ENCODE measurements at places on chromosomes 6 and 20. TPM values are rescaled to one million over a fixed set of nuclear protein-coding genes. Genes with fewer than 3 reads are reported as not detected.

Gene CTAGE9
- total RNA-seq, result not detected

Gene SIRPB2
- not detected for total RNA-seq

Gene SLC52A3
- not detected for total RNA-seq

Gene MYLIP
- 12.8 TPM for total RNA-seq

Gene MYCT1
- total RNA-seq, result under 0.01 TPM

Gene SLC17A4
- not detected for total RNA-seq

Gene SIRPG
- not detected for total RNA-seq

Gene PDE7B
- total RNA-seq, result 58.1 TPM

Gene MCUR1
- total RNA-seq, result 6.7 TPM

Gene INSM1
- total RNA-seq, result not detected

Gene WFDC5
- total RNA-seq, result not detected

Gene PPP1R14C
- total RNA-seq, result 0.65 TPM

Gene MEP1A
- not detected for total RNA-seq

Gene SNAP25
- total RNA-seq, result 3.7 TPM

Gene RIPOR3
- total RNA-seq, result 21.7 TPM

Gene CFAP61
- total RNA-seq, result under 0.01 TPM

Gene EPB41L1
- 24.5 TPM for total RNA-seq

Gene COL11A2
- 0.14 TPM for total RNA-seq

Gene UST
- total RNA-seq, result 35.4 TPM

Gene BCAS1
- 0.09 TPM for total RNA-seq

Gene CCN2
- 25.3 TPM for total RNA-seq

Gene XKR7
- not detected for total RNA-seq

Gene PI16
- 0.43 TPM for total RNA-seq

Gene SGK2
- total RNA-seq, result 0.28 TPM

Gene MMP24
- total RNA-seq, result 0.14 TPM

Gene PRSS35
- 9.7 TPM for total RNA-seq

Gene TRIM38
- 8.1 TPM for total RNA-seq

Gene ESR1
- 0.92 TPM for total RNA-seq

Gene SRSF12
- 0.09 TPM for total RNA-seq

Gene ADGB
- not detected for total RNA-seq

Gene HRH3
- not detected for total RNA-seq
